ENCODE measurements at places on chromosomes 11 and 22.

GRCh38 chr11:77530879-77531278, 57.0 kb upstream of the PAK1 start:
- DNase-seq: no peak

DNA sequence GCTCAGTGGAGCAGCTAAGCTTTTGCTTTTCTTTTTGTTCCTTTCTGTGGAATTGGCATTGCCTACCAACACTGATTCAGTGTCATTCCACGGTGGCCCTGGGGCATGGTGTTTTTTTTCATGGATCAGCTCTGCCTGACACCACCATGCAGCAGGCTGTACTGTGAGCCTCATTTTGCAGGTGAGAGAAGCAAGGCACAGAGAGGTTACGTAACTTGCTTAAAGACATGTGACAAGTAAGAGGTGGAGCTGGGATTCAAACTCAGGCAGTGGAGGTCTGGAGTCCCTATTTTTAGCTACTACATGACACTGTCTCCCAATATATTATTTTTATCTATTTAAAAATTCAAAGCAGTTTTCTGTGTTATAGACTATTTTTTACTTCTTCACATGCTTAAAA, 44.4 kb downstream of the APOL3 start:
- no peak for DNase-seq

DNA sequence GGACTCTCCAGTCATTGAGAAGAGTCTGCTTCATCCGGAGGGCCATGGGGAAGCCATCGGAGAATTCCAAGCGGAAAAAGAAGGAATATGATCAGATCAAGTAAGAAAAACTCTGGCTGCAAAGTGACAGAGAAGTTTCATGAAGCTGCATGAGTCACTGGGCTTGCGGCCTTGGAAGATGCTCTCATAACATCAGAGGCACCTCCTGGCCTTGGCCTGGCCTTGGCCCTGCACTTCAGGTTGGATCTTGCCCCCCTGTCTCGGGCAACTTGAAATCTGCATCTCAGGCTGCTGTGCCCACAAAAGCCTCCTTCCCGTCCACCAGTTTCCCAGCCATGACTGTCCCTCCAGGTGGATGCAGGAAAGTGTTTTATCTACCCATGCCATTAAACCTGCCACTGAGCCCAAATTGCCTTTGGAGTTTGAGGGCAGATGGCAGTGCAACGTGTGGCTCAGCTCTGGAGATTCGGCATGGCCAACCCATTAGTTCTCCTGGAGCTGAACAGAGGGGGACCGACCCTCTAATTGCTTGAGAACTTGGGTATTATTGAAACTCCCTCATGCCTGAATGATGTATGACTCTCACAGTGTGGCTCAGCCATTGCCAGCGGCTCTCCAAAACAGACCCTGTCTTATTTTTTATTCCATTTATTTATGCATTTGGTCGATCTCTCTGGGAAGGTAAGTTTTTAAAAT, 66.7 kb downstream of the SEZ6L start:
- DNase-seq: no peak

- DNase-seq: no peak
Measured at GRCh38 chr11:133029107-133029506, 503.2 kb downstream of the OPCML start.

DNA sequence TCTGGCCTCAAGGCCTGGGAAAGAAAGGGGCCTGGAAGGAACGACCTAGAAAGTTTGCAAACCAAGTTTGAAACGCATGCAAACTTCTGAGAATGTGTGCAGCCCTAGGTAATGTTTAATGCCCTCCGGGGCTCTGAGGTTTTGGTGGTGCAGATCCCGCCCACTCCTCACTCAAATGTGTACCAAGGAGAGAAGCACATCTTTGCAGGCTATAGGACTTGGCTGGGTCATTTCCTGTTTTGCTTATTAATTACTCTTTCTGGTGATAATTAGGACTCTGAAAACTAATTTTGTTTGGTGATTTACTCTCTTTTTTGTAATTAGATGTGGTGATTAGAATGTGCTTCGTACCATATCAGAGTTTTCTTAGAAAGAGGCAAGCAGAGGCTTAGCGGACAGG, 625.9 kb upstream of the CADM1 start:
- DNase-seq: no peak

DNA sequence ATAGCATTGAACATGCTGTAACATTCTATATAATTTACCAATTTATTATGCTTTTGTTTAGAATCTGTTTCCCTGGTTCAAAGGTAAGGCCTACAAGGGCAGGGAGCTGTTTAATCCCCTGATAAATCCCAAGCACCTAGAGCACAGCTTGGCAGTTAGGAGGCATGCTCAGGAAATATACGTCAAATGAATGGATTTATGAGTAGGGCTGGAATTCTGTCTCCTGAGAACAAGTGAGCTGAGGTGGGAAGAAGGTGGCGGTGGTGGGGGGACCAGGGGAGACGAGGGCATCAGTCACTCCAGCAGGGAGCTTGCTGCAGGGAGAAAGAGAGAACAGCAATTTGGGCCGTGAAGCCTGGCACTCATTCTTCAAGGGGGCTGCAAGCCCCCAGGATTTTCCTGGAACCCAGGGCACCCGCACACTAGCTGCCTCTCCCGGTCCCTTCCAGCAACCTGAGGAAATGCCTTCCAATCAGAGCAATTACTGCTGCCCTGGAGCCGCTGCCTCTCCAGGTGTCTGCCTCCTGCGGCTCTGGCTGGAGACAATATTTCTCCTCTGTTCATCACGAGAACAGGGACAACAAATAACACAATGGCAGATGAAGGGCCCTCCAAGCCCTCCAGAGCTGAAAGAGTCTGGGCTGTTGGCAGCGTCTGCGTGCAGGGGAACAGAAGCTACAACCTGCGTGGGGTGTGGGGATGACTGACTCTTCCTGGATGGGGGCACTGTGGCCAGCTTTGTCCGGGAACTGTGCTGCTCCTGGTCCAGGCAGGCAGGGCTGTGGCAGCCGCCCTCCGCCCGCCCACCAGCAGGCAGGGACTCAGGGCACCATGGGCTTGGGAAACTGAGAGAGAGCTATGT, 233.4 kb downstream of the ST3GAL4 start:
- DNase-seq: no peak

DNA sequence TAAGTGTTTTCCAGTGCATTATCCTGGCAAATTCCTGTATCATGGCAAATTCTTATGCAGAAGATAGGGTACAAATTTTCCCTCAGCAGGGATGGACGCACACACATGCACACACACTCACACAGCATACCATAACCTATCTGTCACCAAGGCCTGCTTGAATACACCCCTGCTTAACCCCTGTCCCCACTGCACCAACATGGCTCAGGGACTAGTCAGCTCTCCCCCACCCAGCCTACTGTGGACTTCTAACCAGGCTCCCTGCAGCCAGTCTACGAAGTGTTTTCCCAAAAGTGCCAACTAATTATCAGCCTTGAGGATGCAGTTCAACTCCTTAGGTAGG, 63.1 kb downstream of the RAB30 start:
- no peak for DNase-seq

- no peak for DNase-seq
Measured at GRCh38 chr11:94717667-94718066, 50.5 kb upstream of the AMOTL1 start.

DNA sequence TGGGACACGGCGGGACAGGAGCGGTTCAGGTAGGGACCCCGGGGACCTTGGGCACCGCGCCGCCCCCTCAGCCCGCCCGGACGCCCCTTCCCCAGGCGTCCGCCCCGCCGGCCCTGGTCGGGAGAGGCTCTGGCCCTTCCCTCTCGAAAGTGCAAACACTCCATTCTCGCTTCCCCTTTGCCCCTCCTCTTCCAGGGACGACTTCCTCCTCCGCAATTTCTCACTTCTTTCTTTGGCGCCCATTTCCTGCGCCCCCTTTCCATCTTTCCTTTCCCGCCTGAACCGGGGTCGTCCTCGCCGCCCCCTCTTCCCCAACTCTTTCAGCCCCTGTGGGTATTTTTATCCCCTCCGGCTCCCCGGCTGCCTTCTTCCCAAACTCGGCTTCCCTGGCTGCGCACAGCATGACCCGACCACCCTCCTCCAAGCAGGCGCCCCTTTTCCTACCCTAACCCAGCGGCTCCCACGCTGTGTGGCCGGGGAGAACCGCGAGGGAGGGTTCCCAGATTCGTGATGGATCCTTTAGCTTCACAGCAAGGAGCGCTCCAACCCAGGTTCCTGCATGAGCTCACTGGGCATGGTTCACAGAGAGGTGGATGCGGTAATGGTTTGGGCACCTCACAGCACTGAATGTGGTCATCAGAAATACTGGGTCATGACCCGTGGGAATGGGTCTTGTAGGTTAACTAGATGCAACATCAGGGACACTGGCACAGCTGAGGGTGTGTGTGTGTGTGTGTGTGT, 689 bp downstream of the RAB39A start:
- DNase-seq: peak; percentile 78

DNA sequence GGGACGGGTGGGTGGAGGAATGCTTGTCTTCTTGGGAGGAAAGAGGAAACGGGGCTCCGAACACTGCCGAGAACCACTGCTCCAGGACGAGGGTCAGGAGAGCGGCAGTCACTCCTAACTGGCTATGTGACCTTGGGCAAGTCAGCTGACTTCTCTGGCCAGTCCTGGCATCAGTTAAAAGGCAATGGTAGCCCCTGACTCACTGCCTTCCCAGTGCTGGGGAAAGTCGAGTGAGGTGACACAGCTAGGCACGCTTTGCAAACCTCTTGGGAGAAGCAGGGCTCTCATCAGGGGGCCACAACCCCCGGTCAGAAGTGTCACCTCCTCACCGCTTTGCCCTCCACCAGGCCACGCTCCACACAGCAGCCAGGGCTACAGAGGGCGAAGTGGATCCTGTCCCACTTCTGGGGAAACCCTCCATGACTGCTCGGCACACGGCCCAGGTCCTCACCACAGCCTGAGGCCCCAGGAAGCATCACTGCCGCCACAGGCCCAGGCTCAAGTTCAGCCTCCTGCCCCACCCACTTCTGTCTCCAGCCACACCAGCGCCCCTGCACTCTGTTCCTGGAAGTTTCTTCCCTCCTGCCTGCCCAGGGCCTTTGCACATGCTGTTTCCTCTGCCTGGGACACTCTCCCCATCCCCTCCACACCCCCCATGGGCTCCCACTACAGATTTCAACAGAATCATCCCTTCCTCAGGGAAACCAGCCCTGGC, 16.3 kb downstream of the IL2RB start:
- DNase-seq: no peak

DNA sequence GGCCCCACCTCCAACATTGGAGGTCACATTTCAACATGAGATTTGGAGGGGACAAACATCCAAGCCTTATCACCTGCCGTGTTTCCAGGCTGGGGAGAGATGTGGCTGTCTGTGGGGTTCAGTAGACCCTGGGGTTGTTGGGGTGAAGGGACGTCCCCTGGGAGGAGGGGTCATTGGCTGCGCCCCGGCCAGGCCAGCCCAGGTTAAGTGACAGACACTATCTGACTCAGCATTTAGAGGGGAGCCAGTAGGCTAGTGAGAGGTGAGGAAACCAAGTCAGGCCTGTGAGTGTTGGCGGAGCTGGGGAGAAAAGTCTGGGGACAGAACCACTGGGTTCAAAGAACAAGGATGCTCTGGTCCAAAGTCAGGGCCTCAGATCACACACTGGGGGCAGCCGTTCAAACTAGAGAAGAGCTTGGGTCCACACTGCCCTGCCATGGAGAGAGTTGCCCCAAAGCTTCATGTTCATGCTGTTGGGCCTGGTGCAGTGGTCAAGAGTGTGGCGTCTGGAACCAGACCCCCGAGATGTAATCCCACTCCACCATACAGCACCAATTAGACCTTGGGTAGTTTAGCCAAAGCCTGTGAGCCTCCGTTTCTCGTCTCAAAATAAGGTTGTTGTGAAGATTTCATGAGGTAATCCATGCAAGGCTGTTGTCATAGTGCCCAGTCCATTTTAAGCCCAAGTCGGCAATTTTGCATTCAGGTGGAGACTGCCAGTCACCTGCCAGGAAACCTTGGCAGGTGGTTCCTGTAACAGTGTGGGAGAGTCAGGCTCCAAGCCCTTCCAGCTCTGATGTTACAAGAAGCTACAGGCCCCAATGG, 1289.6 kb downstream of the TBC1D22A start:
- no peak for DNase-seq

DNA sequence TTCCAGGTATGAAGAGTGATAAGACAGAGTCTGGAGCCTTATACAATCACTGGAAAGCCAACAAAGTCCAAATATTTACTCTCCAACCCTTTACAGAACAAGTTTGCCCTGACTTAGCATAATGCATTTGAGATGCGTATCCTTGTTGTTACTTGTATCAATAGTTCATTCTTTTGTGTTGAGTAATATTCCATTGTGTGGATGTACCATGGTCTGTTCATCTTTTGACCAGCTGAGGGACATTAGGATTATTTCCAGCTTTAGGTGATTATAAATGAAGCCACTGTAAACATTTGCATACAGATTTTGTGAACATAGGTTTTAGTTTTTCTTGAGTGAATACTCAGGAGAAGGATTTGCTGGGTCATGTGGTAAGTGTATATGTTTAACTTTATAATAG, 9.7 kb downstream of the SDHAF2 start:
- no peak for DNase-seq

GRCh38 chr22:46934746-46935491, 172.5 kb downstream of the TBC1D22A start:
- no peak for DNase-seq

DNA sequence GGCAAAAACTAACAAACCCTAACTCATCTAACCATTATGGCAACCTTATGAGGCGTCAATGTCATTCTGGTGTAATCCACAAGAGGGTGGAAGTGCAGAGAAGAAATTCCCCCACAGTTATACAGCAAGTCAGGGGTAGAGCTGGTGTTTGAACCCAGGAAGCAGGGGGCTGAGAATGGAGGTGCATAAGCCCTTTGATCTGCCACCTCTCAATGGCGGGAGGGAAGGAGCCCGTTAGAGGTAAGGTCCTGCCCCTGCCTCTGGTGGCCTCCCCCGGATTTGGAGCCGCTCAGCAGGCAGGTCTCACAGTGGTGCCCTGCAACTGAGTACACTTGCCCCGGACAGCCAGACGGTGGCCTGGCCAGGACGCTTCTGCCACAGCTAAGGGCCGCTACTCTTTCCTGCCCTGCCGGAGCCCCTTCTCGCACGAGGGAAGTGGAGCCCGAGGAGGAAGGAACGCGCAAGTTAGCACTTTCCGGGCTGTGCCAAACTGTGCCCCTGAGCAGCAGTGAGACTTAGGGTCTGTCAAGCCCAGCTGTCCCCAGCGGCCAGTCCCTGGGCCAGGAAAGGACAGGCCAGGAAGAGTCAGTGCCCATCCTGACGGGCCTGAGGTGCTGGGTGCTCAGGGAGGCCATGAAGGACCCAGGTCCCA, 1.1 kb downstream of the FXYD2 start:
- DNase-seq: peak; percentile 84

DNA sequence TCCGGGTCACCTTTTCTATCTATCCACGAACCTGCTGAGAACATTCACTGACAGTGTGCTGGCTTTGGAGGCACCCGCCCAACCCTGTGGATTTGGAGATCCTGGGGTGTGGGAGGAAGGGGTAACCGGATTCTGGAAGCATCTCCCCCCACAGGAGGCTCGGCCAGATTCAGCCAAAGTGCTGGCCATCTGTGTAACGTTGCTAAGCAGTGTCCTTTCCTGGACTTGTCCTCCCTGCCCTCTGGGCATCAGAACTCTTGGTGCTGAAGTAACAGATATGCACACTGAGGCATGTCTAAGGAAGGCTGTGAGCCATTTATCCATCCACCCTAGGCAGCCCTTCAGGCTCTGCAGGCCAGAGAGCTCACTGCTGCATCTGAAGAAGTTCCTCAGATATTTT, 85.7 kb downstream of the SNX19 start:
- DNase-seq: no peak

All from posterior cingulate gyrus (tissue), 11 donors.